ENCODE measurements at places on chromosomes 2 and 18. TPM values are rescaled to one million over a fixed set of nuclear protein-coding genes. Genes with fewer than 3 reads are reported as not detected.

PJVK gene
- 6.8 TPM for polyA plus RNA-seq

STEAP3 gene
- 25.5 TPM for polyA plus RNA-seq

PNO1 gene
- polyA plus RNA-seq: 15.5 TPM

KCTD1 gene
- 5.3 TPM for polyA plus RNA-seq

FOXI3 gene
- polyA plus RNA-seq: 0.09 TPM

WNT6 gene
- 0.45 TPM for polyA plus RNA-seq

- DNase-seq: no peak
These were observed 29.0 kb upstream of the ZFP36L2 start for GRCh38 chr2:43255296-43255910.

GRCh38 chr2:239488125-239488524 is 87.3 kb upstream of the HDAC4 start:
- no peak for DNase-seq

GRCh38 chr2:216911886-216912285 is 52.0 kb upstream of the TNP1 start:
- DNase-seq: no peak

- DNase-seq: no peak
These were observed 157.6 kb downstream of the FAM210A start for GRCh38 chr18:13568443-13569392.

DNA sequence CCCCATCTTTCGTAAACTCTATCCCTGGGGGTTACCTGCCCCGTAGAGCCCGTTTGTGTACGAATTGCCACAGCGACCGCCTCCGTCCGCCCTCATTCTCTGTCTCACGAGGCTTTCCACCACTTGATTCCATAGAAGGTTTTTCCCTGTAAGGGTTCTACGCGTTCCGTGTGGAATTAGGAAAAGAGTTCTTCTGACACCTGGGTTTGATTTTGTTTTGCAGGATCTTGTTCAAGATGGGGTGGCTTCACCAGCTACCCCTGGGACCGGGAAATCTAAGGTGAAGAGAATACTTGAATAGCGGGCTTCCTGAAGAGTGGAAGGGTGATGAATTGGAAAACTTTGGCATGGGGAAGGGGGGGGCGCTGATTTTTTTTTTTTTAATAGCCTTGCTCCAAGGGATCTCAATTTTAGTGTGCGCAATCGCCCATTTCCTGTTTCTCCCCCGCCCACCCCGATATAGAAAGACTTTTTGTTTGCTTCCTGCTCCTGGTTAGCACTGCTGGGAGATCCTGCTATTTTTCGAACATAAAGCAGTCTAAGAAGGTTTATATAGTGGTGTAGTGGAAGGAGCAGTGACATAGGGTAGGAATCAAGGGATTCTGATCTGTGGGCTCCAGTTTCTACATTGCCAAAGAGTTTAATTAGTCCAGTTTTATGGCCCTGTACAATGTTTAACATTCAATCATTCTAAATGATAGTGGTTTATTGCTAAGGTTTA is 564 bp downstream of the GCC2 start:
- DNase-seq: peak; percentile 44

DNA sequence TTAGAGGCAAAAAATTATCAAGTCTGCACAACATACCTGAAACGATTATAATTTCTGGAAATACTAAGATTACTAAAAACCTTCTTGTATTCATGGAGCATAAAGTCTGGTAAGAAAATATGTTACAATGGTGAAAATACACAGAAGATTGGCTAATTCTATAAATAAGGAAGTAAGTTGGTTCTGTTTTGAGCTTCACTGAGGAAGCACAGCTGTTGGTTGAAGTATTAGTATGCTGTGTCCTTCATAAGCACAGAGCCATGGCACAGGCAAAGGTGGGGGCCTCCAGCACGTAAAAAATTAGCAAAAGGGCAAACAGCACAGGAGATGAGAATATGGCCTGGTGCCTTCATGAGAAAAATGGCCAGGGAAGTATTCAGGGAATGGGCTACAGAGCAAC is 40.4 kb upstream of the ANKRD62 start:
- DNase-seq: no peak

DNA sequence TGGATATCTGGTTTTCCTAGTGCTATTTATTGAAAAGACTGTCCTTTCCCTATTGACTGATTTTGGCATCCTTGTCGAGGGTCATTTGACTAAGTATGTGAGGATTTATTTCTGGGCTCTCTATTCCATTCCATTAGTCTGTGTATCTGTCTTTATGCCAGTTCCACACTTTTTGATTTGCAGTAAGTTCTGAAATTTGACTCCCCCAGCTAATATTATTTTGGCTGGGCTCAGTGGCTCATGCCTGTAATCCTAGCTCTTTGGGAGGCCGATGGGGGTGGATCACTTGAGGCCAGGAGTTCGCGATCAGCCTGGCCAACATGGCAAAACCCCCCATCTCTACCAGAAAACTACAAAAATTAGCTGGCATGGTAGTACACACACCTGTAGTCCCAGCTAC is 46.8 kb upstream of the GAREM2 start:
- DNase-seq: peak; percentile 19

GRCh38 chr2:164456619-164457018 is 164.7 kb downstream of the GRB14 start:
- peak; percentile 4 for DNase-seq
